Stimulated activated CD4-positive, alpha-beta T cell treated with anti-CD3 and anti-CD28 coated beads, Interleukin-12 subunit alpha, Interleukin-12 subunit beta, amount 100 ng/mL, for 24 hours (primary cell): ENCODE measurements at places on chromosomes 11 and 22.

- DNase-seq: no peak
Measured at GRCh38 chr11:124841840-124842239, 23.4 kb upstream of the ROBO3 start.

DNA sequence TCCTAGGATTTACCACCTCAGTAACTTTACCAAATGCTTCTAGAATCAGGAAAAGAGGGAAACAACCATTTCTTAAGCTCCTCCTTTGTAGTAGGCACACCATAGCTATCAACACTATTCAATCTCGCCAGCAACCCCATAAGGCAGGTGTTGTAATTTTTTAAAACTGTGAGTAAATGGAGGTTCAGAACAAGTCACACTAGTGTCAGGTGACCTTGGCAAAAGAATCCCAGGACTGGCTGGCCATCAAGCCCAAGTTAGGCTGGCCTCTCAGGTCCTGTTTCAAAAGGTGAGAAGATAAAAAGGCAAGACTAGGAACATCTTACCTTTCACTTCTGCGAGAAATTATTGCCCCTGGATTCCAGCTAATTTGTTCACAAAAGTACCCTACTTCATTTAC is 713 bp downstream of the TOP3B start:
- DNase-seq: no peak

GRCh38 chr22:36913427-36914389 is at the start of gene CSF2RB:
Gene CSF2RB, plus strand, starts transcription at chr22:36913628. Its CDS starts 8,580 bp downstream, at chr22:36922208.
- DNase-seq: no peak

DNA sequence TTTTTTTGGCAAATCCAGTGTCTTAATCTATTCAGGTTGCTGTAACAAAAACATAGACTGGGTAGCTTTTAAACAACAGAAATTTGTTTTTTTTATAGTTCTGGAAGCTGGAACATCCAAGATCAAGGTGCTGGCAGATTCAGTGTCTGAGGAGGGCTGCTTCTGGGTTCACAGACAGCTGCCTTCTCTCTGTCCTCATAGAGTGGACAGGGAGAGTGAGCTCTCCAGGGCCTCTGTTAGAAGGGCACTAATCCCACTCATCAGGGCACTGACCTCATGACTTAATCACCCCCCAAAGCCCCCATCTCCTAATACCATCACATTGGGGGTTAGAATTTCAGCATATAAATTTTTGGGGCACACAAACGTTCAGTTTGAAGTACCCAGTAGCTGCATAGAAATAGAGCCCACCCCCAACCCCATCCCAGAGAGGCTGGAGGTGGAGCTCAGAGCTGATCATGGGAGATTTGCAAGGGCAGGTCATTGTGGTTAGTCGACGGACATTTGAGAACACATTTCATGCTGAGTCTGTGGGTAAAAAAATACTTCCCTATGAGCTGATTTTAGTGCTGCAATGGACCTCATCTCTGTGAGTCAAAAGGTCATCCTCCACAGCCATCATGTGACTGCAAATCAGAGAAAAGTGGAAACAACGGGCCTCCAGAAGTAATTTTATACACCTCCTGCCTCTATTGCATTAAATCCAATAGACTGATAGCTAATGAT is 203.1 kb upstream of the CADM1 start:
- no peak for DNase-seq

DNA sequence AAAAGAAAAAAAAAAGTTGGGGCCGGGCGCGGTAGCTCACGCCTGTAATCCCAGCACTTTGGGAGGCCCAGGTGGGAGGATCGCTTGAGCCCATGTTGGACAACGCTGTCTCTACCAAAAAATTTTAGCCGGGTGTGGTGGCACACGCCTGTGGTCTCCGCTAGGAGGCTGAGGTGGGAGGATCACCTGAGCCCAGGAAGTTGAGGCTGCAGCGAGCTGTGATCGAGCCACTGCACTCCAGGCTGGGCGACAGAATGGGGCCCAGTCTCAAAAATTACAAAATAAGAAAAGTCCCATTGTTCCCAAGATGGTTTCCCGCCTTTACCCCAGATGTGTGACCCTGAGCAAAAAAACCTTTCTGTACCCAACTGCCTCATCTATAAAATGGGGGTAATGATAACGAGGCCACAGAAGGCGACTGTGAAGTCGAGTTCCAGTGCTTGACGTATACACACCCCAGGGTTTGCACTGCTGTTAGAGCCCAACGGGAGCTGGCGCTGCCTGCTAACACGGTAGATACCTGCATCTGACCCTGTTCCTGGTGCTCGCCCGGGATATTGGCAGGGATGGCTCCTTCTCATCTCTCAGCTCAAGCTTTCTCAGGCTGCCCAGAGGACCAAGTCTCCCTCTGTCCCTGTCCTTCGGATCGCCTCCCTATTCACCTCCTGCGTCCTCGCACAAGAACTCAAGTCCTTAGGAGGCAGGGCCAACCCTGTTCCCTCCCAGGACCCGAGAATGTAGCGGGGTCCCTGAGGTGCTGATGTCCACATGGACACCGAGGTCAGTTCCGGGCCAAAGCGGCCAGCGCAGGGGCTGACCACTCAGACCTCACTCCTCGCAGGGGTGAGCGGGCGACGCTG is 1.1 kb upstream of the RPLP2 start:
- DNase-seq: no peak

- DNase-seq: no peak
Measured at GRCh38 chr11:4381901-4382300, 11.6 kb downstream of the TRIM21 start.
